Stimulated activated CD8-positive, alpha-beta memory T cell treated with anti-CD3 and anti-CD28 coated beads, Interleukin-4, amount 100 ng/mL, for 4 hours (primary cell): ENCODE measurements at places on chromosomes 3 and 15.

GRCh38 chr15:99589801-99590200 is 24.0 kb downstream of the MEF2A start:
- no peak for DNase-seq

GRCh38 chr3:186214670-186215069 is 105.8 kb upstream of the ETV5 start:
- no peak for DNase-seq

DNA sequence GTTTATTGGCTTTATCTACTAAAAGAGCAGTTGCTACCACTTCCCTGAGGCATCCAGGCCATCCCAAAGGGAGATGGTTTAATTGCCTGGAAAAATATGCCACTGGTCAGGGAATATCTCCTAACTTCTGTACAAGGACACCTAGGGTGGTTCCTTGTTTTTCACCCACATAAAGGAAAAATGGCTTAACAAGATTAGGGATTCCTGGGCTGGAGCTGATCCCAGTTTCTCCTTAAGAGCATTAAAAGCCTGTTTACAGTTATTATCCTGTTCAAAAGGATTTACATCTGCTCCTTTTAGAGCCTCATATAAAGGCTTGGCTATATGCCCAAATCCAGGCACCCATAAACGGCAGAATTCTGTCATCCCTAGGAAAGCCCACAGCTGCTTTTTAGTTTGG is 70.2 kb upstream of the WNT7A start:
- DNase-seq = no peak

- no peak for DNase-seq
Measured at GRCh38 chr3:118811236-118811732, 223.4 kb downstream of the IGSF11 start.

DNA sequence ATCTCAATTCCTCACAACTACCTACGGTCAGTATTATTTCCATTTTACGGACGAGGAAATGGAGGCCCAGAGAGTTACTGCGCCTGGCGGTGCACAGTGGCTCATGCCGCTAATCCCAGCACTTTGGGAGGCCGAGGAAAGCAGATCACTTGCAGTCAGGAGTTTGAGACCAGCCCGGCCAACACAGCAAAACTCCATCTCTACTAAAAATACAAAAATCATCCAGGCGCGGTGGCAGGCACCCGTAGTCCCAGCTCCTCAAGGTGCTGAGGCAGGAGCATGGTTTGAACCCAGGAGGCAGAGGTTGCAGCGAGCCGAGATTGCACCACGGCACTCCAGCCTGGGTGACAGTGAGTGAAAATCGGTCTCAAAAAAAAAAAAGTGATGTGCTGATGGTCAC is 187.3 kb downstream of the XXYLT1 start:
- DNase-seq = no peak

DNA sequence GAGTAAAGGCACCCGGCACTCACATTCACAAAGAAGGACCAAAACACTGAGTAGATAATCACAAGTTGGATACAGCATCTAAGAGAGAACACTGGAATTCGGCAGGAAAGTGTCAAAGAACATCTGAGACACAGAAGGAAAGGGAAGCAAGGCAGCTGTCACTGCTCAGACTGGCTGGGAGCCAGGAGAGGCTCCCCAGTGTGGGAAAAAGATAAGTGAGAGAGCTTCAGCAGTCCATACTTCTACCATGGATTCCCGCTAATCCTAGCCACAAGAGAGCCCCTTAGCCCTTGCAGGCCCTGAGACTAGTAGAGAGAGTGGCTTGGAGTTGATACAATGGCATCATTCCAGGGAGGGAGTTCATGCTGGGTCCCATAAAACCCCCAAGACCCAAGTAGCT is 36.7 kb upstream of the CP start:
- DNase-seq = no peak

GRCh38 chr15:85030301-85030929 is 48.8 kb downstream of the PDE8A start:
- DNase-seq = no peak

GRCh38 chr3:139718415-139718814 is 40.6 kb upstream of the NMNAT3 start:
- DNase-seq = no peak

DNA sequence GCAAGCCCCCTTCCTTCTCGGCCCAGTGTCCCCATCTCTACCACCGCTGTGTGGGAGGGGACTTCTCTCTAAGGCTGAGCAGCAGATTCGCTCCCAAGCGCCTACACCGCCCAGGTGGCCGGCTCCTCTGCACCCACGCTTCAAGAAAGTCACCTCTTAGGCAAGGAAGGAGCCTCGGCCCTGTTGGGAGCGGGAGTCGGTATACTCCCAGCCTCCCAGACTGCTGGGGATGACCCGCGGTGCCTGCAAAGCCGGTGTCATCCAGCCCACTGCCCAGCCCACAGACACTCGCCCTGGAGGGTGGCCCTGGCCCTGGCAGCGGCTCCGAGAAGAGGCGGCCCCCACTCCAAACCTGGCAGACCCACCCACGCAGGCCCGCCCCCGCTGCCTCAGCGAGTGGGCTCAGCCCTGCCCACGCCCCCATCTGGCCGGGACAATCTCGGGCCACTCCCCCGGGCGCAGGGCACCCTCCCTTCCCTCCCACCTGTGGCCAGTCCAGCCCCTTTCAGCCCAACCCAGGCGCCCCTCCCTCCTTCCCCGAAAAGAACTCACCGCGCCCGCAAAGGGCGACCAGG is 396 bp downstream of the CHRNB4 start:
- DNase-seq = no peak

DNA sequence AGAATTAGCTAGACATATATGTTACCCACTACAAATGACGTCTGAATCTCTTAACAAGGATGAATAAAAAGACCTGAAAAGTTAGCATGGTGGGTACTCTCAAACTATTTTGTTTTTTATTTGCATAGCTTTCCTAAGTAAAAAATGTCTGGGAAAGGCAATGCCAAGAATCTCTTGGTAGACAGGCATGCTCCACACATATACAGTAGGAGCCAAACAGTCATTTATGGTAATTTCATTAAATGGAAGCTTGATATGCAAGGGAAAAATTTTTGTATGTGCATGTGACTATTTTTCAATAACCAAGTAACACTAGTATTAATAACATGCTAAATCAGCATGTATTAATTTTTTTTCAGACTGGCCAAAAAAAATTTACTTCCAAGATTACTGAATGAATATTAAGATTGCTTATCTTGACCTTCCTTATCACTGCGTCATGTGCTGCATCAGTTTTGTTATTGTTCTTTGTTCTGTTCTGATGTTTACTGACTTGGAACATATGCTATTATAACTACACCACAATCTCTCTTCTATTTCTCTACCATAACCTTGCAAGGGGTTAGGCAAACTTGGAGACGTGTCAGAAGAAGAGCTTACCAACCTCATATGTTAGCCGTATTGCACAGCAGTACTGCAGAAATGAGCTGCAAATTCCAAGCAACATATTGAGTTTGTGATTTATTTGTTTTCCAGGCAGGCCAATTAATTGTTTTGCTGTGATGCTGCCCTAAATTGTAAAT is 255.3 kb downstream of the RBMS3 start:
- DNase-seq = no peak

DNA sequence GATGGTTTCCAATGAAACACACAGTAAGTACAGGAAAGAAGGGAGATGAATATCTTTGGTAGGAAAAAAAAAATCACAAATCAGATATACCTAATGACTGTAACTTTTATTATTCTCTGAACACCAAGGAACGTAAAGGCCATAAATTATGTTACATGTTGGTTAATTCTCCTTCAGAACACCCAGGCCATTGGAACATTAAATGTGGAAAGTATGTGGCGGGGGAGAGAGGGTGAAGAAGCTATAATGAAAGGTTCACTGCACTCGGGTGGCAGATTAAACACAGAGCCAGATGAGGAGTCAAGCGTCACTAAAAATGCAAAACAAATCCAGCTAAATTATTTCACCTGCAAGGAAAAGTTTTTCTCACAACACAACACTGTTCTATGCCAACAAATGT is 193.8 kb downstream of the FHIT start:
- no peak for DNase-seq

DNA sequence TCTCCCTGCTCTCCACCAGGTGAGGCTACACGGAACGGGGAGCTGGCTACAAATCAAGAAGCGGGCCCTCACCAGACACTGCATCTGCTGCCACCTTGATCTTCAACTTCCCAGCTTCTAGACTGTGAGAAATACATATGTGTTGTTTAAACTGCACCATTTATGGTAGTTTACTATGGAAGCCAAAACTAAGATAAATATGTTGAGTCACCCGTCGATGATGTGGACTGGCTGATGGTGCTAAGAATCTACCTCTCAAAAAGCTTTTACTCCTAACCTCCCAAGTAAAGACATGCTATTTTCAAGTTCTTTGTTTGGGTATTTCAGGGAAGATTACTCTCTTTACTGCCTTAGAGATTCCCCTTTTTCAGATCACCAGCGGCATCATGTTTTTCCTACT is 110.9 kb downstream of the VGLL3 start:
- no peak for DNase-seq
